Stimulated activated CD4-positive, alpha-beta T cell treated with anti-CD3 and anti-CD28 coated beads, Interleukin-4, amount 100 ng/mL, for 1 hour (primary cell): ENCODE measurements at places on chromosomes 5 and 9.

DNA sequence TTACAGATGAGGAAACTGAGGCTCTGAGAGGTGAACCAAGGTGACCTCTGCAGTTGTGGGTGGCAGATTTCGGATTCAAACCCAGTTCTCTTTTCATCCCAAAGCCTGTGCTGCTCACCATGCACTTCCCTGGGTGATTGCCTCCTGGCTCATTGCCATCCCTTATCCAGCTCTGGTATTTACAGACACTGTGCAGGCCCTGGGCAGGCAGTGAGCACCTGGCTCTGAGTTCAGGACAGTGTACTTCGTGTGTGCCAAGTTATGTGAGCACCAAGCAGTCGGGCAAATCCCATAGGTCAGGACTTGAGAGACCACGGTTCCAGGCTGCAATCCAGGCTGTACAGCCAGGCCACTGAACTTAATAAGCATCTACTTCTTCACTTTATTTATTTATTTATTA lies 1.4 kb downstream of the LRSAM1 start:
- DNase-seq: no peak

DNA sequence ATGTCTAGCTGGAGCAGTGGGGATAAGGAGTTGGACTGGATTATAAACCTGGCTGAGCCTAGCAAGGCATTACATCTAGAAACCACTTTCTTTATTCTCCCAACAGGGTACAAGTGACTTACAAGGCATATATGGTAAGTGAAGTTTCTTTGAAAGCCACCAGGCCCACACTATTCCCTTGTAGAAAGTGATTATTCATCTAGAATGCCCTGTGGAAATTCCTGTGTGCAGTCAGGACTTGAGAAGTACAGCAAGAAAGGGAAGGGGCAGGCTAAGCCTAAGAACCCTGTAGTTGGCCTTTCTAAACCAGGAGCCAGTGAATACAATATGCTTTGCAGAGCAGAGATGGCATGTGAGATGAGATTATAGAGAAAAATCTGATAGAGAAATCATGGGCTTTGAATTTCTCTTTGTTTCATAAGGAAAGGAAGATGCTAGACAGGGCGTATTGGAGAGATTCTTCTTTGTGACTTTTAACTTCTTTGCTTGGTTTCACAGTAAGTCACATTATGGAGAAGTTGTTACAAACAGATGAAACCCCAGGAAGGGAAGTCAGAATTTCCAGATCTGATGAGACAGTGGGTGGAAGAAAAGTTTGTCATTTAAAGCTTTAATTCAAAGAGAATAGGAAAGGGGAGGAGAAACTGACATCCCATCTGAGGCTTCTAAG lies 321.7 kb downstream of the NDUFS4 start:
- no peak for DNase-seq

DNA sequence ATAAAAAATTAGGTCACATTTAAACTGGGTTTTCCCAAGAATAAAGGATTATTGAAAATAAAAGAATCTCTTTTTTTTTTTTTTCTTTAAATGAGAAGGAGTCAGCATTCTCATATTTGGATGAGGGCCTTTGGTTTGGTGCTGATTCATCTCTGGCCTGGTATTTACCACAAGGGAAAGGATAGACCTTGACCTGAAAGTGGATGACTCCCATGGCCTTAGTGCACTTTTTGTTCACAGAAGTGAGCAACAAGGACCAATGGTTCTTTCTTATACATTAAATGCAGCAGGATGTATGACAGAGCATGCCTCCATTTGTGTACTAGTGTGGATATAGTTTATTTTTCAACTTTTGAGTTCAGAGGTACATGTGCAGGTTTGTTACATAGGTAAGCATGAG lies 6.9 kb downstream of the YTHDC2 start:
- no peak for DNase-seq

GRCh38 chr5:7779019-7780005 lies 71.6 kb downstream of the CFAP90 start:
- no peak for DNase-seq
